ENCODE measurements at places on chromosomes 2 and 18. TPM values are rescaled to one million over a fixed set of nuclear protein-coding genes. Genes with fewer than 3 reads are reported as not detected.

Gene RAB17
- total RNA-seq = 83.8 TPM

Gene NEUROD1
- total RNA-seq = not detected

GRCh38 chr2:208103616-208104015 is 20.7 kb downstream of the CRYGD start:
- DNase-seq = no peak
- H3K36me3 ChIP-seq = no peaks in the 10 kb centered on the region
- H3K27ac ChIP-seq = no peak overlapping the region
- H3K4me1 ChIP-seq = peaks cover 2% of the 10 kb centered on the region

DNA sequence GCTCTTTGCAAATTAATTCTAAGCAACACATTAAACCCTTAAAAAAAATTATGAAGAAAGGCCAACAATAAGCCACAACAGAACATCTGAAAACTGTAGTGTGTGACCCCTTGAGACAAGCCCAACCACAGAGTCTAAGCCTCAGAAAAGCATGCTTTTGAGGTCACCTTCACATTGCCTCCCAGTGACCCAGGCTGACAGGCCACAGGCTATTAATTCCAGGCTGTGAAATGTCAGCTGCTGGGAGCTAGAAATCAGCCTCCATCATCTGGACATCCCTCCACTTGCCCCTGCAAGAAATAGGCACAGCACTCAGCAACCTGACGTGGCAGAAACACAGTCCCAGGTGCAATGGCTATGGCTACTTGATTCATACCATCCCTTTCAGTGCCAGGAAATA is 179.4 kb upstream of the ZFP36L2 start:
- no peaks in the 10 kb centered on the region for H3K36me3 ChIP-seq
- DNase-seq = no peak
- H3K4me3 ChIP-seq = no peak overlapping the region
- no peak overlapping the region for H3K27ac ChIP-seq
- no peaks in the 10 kb centered on the region for H3K27me3 ChIP-seq
- no peaks in the 10 kb centered on the region for H3K4me1 ChIP-seq

DNA sequence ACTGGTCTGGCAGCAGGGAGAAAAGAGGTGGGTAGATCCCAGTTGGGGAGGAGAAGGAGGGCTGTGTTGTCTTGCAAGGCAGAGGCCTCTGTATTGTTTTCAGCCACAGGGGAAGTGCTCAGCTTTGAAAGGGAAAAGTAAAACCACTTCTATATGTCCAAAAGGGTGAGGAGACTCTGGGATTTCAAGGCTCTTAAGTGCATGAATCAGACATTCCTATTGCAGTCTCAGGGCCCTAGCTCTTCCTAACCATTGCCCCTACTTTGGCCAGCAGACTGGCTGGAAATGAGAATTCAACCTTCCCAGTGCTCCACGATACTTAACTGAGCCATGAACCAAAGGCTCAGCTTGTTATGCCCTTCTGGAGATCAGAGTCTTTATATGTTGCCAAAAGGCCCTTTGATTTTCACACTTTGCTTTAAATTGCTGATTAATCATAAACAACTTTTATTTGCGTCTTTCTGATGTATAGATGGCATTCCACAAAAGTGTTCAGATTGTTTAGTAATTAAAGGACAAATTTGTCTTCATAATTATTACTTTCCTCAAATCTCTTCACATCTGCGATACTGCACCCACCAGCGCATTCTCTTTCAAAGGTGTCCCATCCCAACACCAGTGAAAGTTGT is 313.8 kb upstream of the MMADHC start:
- DNase-seq = no peak
- no peaks in the 10 kb centered on the region for H3K27me3 ChIP-seq
- no peak overlapping the region for H3K27ac ChIP-seq
- H3K36me3 ChIP-seq = no peaks in the 10 kb centered on the region

- H3K4me3 ChIP-seq = no peak overlapping the region
- H3K27me3 ChIP-seq = no peaks in the 10 kb centered on the region
- H3K27ac ChIP-seq = no peak overlapping the region
- no peaks in the 10 kb centered on the region for H3K36me3 ChIP-seq
These were observed 587.3 kb upstream of the GCFC2 start for GRCh38 chr2:76298041-76298440.

- H3K36me3 ChIP-seq = no peaks in the 10 kb centered on the region
- no peaks in the 10 kb centered on the region for H3K4me1 ChIP-seq
- H3K27me3 ChIP-seq = no peaks in the 10 kb centered on the region
These were observed 323.2 kb downstream of the RAD51AP2 start for GRCh38 chr2:17195016-17195415.

GRCh38 chr2:98701230-98701629 is 29.7 kb downstream of the MGAT4A start:
- no peaks in the 10 kb centered on the region for H3K27me3 ChIP-seq
- H3K36me3 ChIP-seq = no peaks in the 10 kb centered on the region
- H3K4me1 ChIP-seq = no peaks in the 10 kb centered on the region
- H3K27ac ChIP-seq = no peak overlapping the region

DNA sequence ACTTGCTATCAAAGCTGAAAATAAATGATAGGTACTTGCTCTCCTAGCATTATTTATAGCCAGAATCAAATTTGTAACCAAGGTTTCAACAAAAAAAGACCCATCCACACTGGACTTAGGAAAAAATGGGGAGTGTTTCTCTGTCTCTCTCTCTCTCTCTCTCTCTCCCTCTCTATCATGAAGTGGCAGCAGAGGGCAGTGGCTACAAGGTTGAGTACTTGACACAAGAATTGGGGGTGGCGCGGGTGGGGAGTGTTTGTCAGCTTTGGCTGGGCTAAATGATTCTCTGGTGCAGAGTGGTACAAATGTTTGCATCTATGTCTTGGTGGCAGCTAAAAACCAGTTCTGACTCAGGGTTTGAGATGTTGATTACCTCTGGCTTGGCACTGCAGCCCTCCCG is 85.0 kb downstream of the RBM43 start:
- no peaks in the 10 kb centered on the region for H3K27me3 ChIP-seq
- DNase-seq = no peak
- H3K27ac ChIP-seq = no peak overlapping the region

Data from H1 (cell line).